CD4-positive, alpha-beta T cell treated with Interleukin-6 at 100 ng/mL for 8 hours (primary cell): ENCODE measurements at places on chromosomes 13 and 19.

- no peak for DNase-seq
These were observed 245.1 kb downstream of the KCTD12 start for GRCh38 chr13:76641056-76641455.

- DNase-seq = no peak
These were observed 244.4 kb upstream of the MAB21L1 start for GRCh38 chr13:35720690-35721554.

- no peak for DNase-seq
These were observed 14.7 kb downstream of the LRCH1 start for GRCh38 chr13:46567671-46568070.

- DNase-seq = peak; percentile 13
These were observed 689 bp downstream of the DCUN1D2 start for GRCh38 chr13:113489549-113490495.

DNA sequence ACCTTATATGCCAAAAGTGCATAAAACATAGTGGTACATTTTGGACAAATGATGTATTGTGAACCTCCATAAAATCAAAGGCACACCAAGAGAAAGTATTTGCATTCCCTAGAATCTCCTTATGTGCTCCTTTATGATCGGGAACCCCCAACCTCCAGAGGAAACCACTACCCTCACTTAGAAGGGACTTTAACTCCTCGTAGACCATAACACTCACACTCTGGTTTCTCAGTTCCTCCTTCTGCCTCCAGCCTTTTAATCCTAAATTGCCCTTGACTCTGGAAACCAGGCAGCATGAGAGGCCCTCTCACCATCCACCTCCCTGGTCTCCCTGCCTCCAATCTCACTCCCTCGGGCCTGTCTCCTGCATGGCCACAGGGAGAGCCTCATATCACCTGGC lies 9.8 kb upstream of the KCNN4 start:
- no peak for DNase-seq

DNA sequence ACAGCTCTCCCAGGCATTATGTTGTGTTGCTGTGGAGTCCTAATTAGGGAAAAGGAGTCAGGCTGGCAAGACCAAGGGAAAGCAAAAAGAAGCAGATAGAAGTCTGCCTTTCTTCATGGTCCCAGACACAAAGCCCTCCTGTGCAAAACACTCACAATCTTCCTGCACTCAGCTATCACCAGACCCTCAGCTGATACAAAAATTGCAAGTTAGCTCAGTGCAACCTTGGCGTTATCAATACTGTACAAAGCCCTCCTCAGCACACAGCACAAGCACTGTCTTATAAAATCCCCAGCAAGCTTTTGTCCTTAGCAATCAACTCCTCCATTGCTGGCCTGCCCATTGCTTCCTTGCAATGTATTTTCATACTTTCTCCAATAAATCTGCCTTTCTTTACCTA lies 3.2 kb downstream of the OR7C2 start:
- DNase-seq = no peak

DNA sequence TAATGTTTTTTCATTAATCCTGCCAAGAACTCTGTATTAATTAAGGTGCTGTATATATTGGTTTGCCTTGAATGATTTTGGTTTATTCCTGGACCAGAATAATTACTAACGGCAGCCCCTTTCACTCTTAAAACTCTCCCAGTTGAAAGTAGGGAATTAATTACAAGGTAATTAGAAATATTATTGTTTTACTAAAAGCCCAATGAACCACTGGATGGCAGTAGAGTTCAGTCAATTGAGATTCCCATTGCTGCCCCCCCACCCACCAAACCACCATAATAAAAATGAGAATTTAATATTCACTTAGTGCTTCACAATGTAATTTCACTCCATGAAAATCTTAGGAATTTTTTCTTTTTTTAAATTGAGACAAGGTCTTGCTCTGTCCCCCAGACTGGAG lies 13.7 kb downstream of the WBP4 start:
- peak; percentile 22 for DNase-seq

DNA sequence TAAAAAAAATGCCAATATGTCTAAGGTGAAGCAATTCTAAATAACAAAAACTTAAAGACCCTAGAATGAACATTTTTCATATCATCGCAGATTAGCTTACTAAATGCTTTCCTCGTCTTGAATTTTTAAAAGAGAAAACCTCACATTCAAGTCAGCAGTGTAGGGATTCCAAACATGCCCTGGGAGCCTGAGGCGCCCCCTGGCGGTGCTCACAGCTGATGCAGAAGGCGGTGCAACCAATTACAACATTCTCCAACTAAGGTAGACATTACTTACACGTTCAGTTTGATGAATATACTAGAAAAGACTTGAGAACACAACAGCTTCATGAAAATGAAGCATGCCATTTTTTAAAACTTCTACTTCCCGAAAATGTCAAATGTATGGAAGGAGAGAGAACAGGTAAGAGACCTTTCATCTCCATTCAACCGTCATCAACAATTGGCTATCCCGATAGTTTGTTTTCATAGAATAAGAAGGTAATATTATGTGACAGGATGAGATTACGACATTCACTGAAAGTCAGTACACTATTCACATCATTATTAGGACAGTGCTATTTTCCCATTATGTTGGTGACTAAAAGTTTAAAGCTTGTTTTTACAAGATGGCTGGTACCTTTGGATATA lies 304.4 kb downstream of the DCLK1 start:
- no peak for DNase-seq

GRCh38 chr19:39937094-39937720 lies 2.8 kb upstream of the FCGBP start:
- DNase-seq = peak; percentile 55

- no peak for DNase-seq
These were observed 2280.4 kb upstream of the PCDH20 start for GRCh38 chr13:63696055-63696454.

GRCh38 chr13:93714171-93714570 lies 487.6 kb downstream of the GPC6 start:
- no peak for DNase-seq

DNA sequence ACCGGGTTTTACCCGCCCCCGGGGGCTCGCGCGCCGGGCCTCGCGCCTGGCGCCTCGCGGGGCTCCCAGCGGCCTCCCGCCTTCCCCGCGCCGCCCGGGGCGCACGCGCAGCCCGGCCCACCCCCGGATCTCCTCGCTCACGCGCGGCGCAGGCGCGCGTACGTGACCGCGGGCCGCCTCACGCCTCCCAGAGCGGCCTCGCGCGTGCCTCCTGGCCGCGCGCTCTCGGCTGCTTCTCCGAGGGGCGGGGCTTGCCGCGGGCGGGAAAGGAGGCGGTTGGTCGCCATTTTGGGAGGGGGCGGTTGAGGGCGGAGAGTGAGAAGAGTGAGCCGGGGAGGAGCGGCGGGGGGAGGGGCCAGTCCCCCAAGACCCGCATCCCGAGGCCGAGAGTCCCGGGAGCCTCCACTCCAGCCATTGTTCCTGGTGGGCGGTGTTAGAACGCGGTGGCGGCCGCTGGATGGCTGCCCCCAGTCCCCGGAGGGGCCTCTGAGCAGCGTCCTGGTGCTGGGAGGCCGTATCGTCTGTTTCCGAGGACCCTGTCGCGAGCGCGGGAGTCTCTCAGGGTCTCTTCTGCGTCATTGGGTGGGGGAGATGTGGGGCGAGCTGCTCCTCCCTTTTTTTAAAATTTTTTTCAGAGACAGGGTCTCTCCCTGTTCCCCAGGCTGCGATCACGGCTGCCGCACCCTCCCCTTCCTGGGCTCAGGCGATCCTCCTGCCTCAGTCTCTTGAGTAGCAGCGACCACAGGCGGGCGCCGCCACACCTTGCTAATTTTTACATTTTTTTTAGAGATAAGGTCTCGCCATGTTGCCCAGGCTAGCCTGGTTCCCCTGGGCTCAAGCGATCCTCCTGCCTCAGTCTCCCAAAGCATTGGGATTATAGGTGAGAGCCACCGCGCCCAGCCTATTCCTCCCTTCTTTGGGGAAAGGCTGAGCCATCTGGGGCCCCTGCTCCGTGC lies at the start of gene ZNF541:
Gene ZNF541, minus strand, starts transcription at position 78 of the 956 bp plus-strand sequence. CDS start 17,292 bp downstream, outside the sequence.
- DNase-seq = peak; percentile 89

DNA sequence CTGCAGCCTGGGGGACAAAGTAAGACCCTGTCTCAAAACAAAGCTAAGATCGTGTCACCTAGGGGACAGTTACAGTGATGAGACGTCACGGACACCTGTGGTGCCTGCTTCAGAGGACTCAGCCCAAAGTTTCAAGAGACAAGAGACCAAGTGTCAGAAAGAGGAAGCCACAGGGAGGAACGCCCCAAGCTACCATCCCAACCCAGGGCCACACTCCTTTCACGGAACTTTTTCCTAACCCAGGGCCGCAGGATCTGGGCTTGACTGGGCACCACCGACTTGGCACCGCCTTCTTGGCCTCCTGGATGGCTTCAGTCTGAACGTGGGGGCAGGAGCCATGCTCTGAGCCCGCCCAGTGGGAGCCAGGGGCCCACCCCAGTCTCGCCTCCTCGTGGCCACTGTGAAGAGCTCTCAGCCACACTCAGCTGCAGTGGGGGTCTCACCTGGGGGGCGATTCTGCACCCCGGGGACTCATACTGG lies 8.5 kb downstream of the MOB3A start:
- peak; percentile 30 for DNase-seq

- no peak for DNase-seq
These were observed 18.8 kb downstream of the NLRP4 start for GRCh38 chr19:55855160-55855559.

GRCh38 chr19:18504886-18505610 lies 16.8 kb downstream of the ELL start:
- no peak for DNase-seq

GRCh38 chr19:56321254-56321988 lies 6.8 kb upstream of the ZSCAN5A start:
- no peak for DNase-seq

GRCh38 chr13:25215253-25215575 lies 43.1 kb upstream of the AMER2 start:
- DNase-seq = no peak

DNA sequence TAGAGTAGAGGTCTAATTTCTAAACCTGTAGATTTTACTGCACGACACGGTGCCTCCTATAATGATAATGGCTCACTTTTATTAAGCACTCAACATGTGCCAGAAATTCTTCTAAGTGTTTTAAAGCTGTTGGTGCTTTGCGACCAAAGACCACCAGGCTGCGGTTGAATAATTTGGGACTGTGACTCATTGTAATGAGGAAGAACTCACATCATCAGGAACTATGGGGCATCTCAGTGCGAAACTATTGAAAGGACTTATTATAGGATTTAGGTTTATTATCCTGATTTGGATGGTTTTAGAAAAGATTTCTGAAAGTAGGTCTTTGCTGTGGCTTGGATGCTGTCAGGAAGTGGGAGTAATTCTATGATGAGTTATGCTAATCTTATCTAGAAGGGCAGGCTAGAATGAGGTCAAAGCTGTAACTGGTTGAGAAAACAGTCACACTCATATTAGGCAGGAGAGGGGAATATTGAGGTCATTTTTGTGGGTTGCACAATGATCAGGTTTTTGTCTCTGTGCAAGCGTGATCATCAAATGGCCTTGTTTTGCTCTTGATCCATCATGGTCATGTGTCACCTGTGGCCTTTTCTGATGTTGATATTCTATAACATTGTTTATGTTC lies 266.8 kb downstream of the PCDH20 start:
- no peak for DNase-seq

DNA sequence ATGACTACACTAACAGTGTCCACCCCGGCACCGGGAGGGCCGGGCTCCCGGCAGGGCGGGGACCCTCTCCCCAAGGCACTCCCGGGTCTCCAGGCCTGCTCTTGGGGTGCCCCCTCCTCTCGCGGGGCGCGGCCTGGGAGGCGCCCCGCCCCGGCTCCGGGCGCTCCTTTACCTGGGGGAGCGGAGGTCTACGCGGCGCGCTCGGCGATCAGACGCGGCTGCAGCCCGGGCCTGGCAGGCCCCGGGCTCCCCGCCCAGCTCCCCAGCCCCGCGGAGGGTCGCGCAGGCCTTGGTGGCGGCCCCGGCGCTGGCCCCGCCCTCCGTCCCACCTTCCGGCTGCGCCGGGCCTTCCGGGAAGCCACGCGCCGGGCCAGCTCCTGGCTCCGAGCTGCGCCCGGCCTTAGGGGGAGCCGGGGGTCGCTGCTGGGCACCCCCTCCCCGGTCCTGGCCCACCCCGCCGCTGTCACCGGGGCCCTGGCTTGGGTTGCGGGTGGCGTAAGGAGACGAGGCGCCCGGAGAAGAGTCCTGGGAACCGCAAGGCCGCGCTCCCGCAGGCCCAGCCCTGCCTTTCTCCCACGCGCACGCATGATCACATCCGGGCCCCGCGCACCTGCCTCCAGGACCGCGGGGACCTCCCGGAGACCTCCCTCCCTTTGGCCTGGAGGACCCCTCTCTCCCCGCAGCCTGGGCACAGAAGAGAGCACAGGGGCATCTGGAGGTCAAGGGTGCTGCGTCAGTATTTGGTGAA lies at the start of gene C19orf12:
Gene C19orf12, minus strand, starts transcription at position 309 of the 748 bp plus-strand sequence. CDS start 6,848 bp downstream, outside the sequence.
- peak; percentile 31 for DNase-seq

- no peak for DNase-seq
These were observed 30.2 kb upstream of the FREM2 start for GRCh38 chr13:38656699-38657098.

DNA sequence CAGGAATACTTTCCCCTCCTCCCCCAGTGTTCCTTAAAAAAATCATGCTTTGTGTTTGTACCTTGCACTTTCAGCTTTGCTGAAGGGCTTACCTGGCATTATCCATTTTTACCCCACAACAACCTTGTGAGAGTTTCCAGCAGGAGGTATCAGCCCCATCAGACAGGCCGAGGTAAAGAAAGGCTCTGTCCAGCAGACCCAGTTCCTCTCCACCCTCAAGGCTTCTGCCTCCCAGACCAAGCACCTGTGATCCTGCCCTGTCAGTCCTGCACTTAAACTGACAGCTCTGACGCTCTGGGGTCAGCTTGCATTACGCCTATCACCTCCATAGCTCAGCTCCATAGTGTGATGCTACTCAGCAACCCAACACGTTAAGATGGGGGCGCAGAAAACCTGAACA lies 803.1 kb downstream of the UQCRFS1 start:
- no peak for DNase-seq

DNA sequence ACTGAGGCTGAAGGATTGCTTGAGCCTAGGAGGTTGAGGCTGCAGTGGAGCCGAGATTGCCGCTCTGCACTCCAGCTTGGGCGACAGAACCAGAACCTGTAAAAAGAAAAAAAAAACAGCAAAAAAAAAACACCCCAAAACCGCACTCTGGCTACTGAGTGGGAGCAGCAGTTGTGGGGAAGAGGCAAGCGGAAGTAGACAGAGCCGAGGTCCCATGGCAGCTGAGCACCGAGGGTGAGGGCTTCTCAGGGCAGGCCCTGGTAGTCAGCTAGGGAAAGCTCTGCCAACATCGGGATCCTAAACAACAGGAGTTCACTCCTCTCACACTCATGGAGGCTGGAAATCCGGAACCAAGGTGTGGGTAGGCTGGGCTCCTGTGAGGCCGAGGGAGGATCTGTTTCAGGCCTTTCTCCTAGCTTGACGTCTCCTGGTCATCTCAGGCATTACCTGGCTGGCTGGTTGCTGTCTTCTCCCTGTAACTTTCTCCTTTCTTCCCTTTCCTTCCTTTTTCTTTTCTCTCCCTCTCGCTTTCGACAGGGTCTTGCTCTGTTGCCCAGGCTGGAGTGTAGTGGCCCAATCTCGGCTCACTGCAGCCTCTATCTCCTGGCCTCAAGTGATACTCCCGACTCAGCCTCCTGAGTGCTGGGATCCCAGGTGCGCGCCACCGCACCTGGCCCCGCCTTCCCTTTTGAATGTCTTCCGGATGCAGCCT lies 15.8 kb upstream of the LATS2 start:
- DNase-seq = no peak

- DNase-seq = no peak
These were observed 7.5 kb downstream of the COX6B1 start for GRCh38 chr19:35655600-35655999.
